Activated CD4-positive, CD25-positive, alpha-beta regulatory T cell treated with anti-CD3 and anti-CD28 coated beads, Interleukin-2, amount 50 U/mL, for 72 hours (primary cell): ENCODE measurements at places on chromosomes 4 and X.
A peak's percentile ranks its signal among the peaks of the same experiment; 100 is the strongest.

- no peak for DNase-seq
Measured at GRCh38 chr4:151796106-151796505, 35.3 kb upstream of the GATB start.

DNA sequence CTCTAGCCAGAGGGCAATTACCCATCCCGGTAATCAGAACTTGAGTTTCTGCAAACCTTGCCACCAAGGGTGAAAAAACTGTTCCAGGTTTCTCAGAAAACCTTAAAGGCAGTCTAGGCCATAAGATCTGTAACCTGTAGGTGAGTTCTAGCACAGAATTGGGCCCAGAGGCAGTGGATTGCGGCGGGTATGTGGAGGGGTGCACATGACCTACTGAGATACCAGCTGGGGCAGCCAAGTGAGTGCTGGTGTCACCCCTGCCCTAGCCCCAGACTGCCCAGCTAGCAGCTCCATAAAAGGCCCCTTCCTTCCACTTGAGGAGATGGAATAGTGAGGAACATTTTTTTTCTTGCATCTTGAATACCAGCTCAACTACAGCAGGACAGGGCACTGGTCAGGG is 176.7 kb downstream of the SMARCA1 start:
- DNase-seq = no peak

GRCh38 chr4:3791910-3792542 is 25.8 kb downstream of the ADRA2C start:
- DNase-seq = no peak

DNA sequence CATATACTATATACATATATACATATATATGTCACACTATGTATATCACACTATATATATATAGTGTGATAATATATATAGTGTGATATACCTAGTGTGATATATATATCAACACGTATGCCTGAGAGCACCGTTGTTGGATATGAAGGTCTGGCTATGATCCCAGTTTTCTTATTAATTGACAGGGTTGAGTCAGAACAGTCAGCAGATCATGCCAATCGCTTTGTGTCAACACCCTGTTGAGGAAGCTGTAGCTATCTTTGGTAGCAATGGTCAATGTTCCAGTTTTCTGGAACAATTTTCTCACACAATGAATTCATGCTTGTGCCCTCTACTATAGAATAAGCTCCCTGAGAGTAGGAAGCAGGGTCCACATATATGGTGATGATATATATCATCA is 496.0 kb upstream of the AGA start:
- DNase-seq = no peak

DNA sequence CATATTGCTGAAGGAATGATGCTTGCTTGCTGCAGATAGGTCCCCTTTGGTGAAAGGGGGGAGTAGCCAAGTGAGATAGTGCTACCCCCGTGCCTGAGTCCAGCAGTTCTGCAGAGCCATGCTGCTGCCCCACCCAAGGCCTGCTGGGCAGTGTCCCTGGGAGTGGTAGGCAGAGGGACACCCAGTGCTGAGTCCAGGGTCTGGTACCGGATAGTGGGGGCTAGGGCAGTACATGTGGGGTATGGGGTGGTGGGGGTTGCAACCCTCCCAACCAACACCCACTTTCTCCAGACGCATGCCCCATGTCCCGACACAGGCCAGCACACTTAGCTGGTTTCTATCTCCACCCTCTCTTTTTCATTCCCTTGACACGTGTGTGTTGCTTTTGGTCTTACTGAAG is 62.0 kb upstream of the TLR2 start:
- no peak for DNase-seq

GRCh38 chrX:12891915-12892506 is 14.4 kb upstream of the TLR8 start:
- DNase-seq = no peak

GRCh38 chr4:37160653-37161052 is 83.9 kb upstream of the NWD2 start:
- no peak for DNase-seq

- peak; percentile 70 for DNase-seq
Measured at GRCh38 chr4:70705183-70706043, 16.4 kb upstream of the RUFY3 start.

- DNase-seq = peak; percentile 66
Measured at GRCh38 chr4:184825141-184825895, 450 bp downstream of the ACSL1 start.

DNA sequence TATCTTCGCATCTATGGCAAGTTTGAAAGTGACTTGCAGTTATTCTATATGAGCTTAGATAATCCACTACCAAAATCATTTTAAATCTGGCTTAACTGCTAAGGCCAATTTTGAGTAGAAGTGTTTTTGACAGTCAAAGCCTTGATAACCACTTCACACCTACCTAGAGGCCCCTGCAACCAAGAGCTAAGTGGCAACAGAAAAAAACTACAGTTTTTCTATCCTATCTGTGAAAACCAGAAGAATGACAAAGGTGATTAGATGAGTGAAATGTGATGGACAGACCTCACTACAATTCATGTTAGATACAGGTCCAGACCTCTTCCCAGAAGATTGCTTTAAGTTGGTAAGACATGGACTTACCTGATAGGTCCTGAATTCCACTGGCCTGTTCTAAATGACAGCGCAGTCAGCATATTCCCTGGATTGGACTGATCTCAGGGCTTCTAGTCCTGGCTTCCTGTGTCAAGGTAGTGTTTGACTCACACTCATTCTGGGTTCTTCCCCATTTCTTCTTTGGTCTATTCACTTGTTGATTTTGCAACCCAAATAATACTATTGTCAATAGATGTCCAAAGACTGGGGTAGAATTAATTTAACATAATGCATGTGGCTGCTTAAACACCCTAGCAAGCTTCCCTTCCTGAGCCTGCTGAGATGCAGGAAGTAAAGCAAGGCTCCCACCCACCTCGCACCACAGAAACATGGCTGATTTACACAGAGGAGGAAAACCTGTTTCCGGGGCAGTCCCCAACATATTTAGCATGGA is 65.1 kb downstream of the PPP3CA start:
- DNase-seq = no peak

GRCh38 chr4:38609614-38610013 is 54.4 kb upstream of the KLF3 start:
- no peak for DNase-seq

GRCh38 chr4:86965019-86965976 is 30.5 kb downstream of the AFF1 start:
- DNase-seq = no peak

DNA sequence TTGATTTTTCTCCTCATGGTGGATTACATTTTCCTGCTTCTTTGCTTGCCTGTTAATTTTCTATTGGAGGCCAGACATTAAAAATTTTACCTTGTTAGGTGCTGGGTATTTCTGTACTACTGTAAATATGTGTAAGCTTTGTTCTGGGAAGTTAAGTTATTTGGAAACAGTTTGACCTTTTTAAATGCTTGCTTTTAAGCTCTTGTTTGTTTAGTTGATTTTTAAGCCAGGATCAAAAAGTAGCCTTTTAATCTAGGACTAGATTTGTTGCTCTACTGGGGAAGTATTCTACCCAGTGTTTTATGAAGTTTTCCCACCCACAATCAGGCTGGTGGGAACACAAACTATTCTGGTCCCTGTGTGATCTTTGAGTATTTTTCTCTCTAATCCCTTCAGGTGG is 45.1 kb upstream of the OGT start:
- no peak for DNase-seq

DNA sequence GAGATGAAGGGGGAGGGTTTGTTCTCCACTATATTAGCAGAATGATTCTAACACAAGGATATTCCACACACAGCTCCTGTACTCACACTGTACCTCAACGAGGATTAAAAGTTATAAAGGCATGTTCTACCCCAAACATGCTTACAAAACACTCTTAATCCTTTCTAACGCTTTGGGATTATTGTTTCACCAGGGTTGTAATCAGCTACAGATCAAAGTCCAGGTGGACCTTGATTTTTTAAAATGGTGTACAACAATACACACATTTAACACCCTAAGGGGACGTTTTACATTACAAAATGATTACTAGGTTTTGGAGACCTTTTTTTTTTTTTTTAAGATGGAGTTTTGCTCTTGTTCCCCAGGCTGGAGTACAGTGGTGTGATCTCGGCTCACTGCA is 50.3 kb upstream of the MAP3K15 start:
- no peak for DNase-seq

DNA sequence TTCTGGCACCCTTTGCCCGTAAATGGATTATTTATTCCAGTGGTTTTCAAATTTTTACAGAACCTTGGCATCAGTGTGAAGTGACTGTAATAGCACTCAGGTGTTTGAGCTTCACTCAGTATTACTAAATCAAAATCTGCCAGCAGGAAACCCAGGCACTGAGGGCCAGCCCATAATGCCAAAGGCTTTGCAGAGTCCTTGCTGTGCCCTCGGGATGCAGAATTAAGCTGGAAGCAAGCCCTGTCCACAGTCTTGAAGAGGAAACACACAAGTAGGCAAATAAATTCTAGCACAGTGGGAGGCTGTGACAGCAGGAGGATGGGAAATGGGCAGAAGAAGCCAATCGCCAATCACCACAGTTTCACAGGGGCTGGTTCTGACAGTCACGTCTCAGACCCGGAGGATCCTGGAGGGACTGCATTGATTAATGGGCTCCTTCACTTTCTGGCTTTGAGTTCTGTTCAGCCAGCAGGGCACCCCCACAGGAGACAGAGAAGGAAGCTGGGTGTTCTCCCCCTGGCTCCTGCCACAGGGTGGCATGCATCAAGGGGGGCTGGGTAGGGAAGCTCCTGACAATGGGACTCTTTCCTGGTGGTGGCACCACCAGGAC is 138.8 kb downstream of the MTNR1A start:
- DNase-seq = no peak

- DNase-seq = no peak
Measured at GRCh38 chr4:29320947-29321620, 1399.1 kb upstream of the PCDH7 start.

DNA sequence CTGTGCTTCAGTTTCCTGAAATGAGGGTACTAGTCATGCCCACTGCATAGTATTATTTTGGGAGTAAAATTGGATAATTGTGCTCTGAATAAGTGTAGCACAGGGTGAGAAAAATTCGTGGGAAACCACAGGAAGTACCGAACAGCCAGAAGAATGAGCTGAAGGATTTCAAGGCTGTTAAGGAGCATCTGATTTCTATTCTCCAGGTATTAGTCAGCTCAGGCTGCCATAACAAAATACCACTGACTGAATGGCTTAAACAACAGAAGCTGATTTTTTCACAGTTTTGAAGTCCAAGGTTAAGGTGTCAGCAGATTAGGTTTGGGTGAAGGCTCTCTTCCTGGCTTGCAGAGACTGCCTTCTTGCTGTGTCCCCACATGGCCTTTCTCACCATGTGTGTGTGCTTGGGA is 41.9 kb downstream of the WWC2 start:
- no peak for DNase-seq

DNA sequence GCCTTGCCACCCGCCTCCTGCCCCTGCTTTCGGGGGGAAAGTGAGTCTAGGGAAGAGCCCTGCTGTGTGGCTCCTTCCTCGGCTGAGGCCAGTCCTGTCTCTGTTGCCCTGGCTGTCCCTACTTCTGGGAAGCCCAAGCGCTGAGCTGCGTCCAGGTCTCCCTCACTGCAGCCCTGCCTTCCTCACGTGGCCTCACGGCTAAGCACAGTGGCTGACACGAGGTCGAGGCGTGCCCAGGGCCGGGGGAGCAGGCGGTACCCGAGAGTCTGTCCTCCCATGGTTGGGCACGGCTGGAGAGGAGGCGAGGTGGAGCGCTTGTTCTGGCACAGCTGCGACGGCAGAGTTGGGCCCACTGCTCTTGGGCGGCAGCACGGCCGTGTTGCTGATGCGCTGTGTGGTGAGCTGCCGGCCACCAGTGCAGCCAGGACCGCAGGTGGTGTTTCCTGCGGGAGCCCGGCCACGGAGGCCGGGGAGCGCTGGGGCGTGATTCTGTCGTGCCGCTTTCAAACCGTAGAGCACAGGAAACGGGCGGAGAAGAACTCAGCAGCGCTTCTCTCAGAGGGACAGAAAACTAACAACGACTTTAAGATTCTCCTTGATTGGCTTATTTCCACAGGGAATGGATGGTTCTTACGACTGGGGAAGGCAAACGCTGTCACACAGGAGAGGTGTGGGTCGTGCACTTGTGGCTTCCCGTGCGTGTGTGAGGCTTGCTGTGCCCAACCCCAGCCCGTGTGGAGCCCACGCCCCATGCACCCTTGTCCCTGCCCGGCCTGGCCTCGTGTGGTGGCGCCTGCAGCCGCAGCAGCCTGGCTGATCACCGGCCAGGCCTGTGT is 21.3 kb downstream of the MAEA start:
- DNase-seq = no peak

- peak; percentile 43 for DNase-seq
Measured at GRCh38 chr4:77852892-77853495, 9.6 kb upstream of the MRPL1 start.

DNA sequence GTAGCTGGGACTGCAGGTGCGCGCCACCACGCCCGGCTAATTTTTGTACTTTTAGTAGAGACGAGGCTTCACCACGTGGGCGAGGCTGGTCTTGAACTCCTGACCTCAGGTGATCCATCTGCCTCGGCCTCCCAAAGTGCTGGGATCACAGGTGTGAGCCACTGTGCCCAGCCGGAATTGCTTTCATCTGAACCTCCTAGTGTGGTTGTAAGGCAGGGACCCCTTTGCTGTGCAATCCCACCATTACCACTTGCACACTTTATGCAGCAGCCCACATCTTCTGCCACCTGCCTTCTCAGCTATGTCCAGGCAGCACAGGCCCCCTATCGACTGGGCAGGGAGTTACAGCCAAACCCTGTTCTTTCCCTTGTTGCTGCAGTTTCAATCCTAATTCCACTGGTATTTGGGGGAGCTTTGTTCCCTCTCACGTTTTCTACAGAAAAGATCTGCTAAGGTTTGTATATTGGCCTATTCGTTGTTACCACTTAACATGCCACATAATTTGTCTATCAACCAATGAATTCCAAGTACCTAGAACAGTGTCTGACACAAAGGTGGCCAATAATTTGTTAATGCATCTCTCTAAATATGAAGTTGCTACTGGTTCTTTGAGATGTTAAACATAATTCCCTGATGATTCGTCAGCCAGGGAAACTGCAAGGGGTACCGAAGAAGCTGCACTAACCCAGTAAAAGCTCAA is 6.5 kb downstream of the RPL39 start:
- DNase-seq = peak; percentile 41

GRCh38 chr4:67037504-67038227 is 507.6 kb downstream of the CENPC start:
- no peak for DNase-seq

DNA sequence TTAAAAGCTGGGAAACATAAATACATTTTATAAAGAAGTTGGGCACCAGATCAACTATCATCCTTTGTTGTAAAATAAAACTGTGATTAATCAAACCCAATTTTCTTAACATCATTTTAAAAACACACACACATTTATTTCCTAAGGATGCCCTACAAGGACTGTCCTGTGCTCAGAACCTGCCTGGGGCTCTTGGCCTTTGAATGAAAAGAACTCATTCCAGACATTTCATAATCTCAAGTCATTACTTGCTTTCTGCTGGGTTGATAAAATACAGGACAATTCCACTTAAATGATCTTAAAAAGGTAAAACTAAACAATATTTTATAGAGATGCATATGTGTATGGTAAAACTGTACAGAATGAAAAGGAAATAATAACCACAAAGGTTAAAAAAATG is 2.8 kb downstream of the SH3D19 start:
- DNase-seq = no peak

DNA sequence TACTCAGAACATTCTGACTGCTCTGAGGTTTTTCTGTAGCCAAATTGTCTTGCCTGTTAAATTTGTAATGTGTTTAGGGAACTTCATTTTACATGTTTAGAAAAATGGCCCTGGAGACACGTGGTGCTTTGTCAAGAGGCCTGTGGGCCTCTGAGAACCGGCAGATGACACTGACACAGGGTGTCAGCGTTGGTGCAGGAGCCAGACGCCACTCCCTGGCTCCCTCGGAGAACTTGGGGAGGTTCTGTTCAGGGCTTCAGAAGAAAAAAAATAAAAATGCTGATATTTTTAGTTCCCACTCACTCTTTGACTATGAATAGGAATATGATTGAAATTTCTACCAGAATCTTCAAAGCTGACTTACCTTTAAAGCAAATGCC is 190.9 kb upstream of the GATB start:
- DNase-seq = no peak
